Hematopoietic multipotent progenitor cell (in vitro differentiated cells): ENCODE measurements at places on chromosomes 3 and 15.

DNA sequence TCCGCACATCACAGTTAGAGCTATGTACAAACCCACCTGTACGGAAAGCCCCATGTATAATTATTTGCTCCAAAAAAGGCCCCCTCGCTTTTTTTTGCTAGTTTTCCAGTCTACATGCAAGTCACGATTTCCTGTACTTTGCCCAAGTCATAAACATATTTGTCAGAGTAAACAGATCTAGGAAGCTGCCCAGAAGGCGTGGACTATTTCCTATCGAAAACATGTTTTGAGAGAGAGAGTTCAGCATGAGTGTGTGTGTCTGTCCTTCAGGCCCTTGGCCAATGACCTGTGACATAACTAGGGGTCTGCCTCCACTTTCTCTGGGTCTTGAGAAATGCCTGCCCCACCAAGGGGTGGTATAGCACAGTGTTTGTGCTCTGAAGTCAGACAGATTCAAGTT, 72.7 kb upstream of the HACD2 start:
- DNase-seq, result no peak

DNA sequence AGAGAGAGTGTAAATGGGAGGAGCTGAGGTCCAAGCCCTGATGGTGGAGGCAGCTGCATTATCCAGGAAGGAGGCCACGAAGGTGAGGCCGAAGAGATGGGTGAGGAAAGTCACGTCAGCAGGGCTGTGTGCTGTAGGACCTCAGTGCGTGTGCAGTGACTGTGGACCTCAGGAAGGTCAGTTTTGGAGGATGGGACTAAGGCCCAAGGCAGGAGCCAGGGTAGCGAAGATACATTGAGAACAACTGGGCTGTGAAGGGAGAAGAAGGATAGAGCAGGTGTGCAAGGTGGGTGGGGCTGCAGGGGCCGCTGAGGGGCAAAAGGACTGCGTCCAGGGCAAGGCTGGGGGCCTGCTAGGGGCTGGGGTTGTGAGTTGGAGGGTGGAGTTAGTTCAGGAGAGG, 4.9 kb downstream of the KLHL40 start:
- no peak for DNase-seq

- DNase-seq, result no peak
Observed at GRCh38 chr3:42061713-42062380, 29.3 kb upstream of the TRAK1 start.

- DNase-seq, result no peak
Observed at GRCh38 chr3:77304700-77305021, 264.8 kb downstream of the ROBO2 start.

GRCh38 chr3:171811913-171812335, 1.6 kb upstream of the PLD1 start:
- no peak for DNase-seq

- no peak for DNase-seq
Observed at GRCh38 chr3:167480748-167481147, 6.9 kb upstream of the SERPINI2 start.

GRCh38 chr15:78925076-78925624, 19.7 kb downstream of the CTSH start:
- no peak for DNase-seq

DNA sequence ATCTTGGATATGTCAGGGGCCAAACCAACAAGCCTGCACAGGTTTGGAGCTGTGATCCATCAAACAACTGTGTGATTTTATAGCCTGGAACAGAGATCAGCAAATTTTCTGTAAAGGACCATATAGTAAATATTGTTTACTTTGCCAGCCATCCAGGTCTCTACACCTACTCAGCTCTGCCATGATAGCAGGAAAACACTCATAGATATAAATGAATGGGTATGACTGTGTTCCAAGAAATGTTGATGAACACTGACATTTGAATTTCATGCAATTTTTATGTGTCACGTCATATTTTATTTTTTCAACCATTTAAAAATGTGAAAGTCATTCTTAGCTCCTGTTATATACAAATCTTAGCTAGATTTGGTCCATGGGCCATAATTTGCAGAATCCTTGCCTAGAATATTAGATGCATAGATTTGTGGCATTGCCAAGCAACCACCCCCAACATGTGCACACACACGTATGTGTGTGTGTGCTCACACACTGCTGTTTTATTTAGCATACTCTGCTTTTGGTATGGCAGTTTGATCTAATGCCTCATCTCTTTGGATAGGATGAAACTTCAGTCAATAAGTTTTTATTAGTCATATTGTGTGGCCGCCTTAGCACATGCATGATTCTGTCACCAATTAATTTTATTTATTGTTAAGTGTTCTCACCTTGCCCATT, 6.4 kb downstream of the ATXN7 start:
- DNase-seq, result no peak

GRCh38 chr3:196181127-196181546, 30.1 kb downstream of the ZDHHC19 start:
- DNase-seq, result no peak

DNA sequence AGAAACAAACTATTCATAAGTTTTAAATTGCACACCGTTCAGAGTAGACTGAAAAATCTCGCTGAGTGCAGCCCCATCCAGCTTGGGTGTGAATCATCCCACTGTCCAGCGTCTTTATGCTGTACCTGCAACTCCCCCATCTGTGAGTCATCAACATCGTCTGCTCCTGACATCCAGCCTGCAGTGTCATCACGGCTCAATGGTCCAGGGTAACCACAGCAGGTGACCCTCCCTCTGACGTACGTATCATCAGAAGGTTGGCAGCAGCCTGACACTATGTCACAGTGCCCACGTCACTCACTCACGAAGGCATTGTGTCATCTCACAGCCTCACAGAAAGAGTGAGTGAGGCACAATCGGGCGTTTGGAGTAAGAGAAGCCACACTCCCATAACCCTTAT, 65.2 kb downstream of the TPRA1 start:
- DNase-seq, result no peak

- no peak for DNase-seq
Observed at GRCh38 chr15:55240125-55240760, 43.5 kb upstream of the RSL24D1 start.

- DNase-seq, result no peak
Observed at GRCh38 chr3:10726787-10727186, 89.2 kb upstream of the SLC6A11 start.

GRCh38 chr3:106529738-106530137, 660.9 kb upstream of the CBLB start:
- DNase-seq, result no peak

- DNase-seq, result peak; percentile 98
Observed at GRCh38 chr15:66356359-66357236, at the start of gene TIPIN. TIPIN (minus strand) TSS chr15:66356685; CDS start chr15:66352947, 3,738 bp downstream.

GRCh38 chr3:8282541-8283165, 219.0 kb upstream of the LMCD1 start:
- DNase-seq, result no peak

GRCh38 chr3:144622845-144623244, 651.2 kb downstream of the DIPK2A start:
- no peak for DNase-seq

DNA sequence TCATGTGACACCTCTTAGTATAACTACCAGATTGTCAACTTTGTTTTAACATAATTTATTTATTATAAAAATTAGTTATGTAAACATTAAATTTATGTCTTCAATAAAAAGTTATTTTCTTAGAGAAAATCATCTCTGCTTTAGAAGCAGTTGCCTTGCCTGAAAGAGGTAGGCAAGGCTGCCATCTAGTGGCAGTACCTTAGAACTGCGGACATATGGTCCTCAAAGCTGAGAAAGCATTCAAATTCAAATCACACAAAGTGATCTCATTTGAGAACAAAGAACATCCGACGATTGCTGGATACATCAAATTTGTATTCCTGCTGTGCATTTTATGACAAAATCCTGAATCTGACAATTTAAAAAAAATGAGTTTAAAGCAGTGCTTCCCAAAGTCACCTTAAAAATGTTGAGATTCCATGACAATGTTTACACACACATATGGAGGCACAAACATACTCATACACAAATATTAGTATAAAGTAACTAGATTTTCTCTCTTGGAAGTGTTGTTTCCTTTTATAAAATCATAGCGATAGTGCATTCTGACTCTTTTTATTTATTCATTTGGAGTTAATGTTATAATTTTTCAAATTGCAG, 617.4 kb downstream of the CADM2 start:
- DNase-seq, result peak; percentile 0

DNA sequence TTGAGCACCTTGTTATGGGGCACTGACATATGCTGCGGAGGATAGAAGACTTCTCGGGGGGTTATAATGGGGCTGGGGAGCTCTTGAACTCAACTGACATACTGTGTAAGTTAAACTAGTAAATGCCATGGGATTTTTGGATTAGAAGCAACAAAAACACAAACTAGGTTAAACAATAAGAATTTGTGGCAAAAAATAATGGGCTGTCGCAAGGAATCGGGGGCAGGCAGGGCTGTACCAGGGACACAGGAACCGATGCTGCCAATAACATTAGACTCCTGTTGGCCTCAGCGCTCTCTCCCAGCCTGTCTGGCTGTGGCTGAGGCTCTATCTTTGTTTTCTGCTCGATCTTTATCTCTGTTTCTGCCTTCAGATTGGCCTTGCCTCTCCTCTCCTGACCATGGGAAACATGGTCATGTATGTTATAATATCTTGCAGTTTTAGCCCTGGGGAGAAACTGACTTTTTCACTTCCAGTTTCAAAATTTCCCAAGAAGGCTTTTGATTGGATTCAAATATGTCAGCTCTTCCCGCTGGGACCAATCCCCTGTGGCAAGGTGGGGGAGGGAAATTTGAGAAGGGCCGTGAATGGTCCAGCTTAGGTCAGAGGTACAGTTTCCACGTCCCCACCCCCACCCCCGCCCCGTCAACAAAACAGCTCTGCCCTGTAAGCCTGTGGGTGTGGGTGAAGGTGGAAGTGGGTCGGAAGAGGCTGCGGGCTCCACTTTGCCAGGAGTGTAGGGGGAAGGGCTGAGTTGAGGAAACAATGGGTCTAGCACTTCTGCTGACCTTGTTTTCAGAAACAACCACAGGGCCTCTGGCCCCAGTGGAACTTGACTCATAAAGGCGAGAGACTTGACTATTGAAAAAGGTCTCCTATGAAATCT, 161.1 kb upstream of the TBL1XR1 start:
- peak; percentile 62 for DNase-seq

DNA sequence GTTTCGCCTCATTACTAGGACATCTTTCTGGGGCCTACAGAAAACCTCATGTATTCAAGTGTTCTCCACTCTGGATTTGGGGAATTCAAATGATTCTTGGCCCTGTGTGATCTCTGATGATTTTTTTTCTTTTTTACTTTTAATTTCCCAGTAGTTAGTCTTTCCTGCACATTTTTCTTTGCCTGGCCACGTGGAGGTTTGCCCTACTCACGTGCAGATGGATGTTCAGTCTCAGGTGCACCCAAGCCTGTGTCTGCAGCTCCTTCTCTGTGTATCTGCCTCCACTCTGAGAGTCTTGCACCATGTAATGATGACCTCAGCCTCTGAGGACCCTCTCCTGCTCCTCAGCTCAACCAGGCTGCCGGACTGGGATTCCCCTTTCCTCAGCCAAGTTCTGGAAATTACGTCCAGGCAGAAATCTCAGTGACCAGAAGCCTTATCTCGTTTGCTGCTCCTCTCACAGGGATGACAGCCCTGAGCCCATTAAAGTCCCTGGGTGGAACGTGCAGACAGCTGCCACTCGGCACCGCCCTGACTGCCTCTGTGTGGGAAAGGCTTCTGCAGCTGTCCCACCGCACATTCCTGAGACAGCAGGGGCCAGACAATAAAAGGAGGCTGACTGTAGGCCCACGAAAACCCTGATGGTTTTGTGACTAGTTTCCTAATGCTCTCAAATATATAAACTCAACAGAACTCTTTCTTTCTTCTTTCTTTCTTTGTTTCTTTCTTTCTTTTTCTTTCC, 31.4 kb upstream of the GABRB3 start:
- no peak for DNase-seq

GRCh38 chr3:85576697-85577200, 618.0 kb downstream of the CADM2 start:
- no peak for DNase-seq

- no peak for DNase-seq
Observed at GRCh38 chr15:63476229-63476632, 28.2 kb upstream of the USP3 start.

GRCh38 chr3:48419149-48419548, 10.7 kb downstream of the PLXNB1 start:
- no peak for DNase-seq

- no peak for DNase-seq
Observed at GRCh38 chr3:79871656-79872055, 103.9 kb upstream of the ROBO1 start.

- DNase-seq, result no peak
Observed at GRCh38 chr3:174125267-174125824, 727.8 kb downstream of the NLGN1 start.

DNA sequence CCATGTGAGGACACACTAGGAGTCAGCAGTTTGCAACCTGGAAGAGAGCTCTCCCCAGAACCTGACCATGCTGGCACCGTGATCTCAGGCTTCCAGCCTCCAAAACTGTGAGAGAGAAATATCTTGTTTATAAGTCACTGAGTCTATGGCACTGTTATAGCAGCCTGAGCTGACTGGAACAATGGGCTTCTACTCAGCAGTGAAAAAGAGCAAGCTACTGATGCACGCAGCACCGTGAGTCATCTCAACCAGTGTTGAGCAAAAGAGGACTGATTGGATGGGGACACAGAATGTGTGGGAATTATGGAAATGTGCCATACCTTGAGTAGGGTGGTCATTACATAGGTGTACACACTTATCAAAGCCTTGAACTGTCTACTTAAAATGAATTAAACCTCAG, 230.4 kb downstream of the PLCL2 start:
- no peak for DNase-seq

DNA sequence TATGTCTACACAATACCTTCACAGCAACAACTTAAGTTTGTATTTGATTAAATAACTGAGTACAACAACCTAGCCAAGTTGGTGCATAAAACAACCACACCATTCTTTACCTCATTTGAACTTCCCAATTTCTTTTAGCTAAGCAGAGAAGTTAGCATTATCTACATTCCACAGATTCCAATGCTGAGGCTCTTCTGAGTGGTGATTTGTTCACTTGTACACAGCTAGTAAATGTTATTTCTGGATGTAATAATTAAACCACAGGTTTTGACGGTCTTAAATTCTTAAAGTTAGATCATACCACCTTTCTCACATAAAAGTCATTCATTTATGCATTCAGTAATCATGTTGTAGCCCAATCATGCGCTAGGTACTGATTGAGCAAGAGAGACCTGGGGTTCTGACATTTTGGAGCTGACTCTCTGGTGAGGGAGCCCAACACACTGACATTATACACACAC, 102.5 kb downstream of the SST start:
- DNase-seq, result peak; percentile 10

DNA sequence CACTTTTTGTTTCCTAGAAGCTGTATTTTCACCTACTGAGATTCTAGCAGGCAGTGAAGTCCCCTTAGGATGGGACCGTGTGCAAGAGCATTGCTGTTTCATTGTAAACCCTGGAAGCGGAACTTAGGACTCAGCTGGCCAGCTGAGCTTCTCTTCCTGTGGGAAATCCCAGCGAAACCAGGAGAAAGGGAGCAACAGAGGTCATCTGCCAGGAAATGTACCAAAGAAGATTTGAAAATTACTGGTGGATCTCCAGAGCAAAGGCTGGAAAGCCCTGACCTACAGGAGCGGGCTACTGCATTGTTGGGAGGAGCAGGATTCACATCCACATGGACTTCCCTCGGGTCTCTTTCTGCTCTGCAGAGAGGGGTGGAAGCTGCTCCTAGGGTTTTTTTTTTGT, 7.6 kb upstream of the ADPRH start:
- no peak for DNase-seq
